ENCODE measurements at places on chromosomes 4 and X.

DNA sequence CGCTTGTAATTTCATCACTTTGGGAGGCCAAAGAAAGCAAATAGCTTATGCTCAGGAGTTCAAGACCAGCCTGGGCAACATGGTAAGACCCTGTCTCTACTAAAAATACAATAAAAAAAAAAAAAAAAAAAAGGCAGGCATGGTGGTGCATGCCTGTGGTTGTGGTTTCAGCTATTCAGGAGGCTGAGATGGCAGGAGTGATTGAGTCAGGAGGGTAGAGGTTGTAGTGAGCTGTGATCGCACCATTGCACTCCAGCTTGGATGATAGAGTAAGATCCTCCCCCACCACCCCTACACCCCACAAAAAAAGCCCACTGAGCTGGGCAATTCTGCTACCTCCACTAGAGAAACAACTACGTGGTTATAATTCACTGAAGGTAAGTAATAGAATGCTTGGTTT is 118.8 kb upstream of the PCDH18 start:
- DNase-seq, result peak; percentile 76

- no peak for DNase-seq
Measured at GRCh38 chr4:103197765-103198110, 405 bp downstream of the CENPE start.

- no peak for DNase-seq
Measured at GRCh38 chrX:147217334-147217733, 402.8 kb upstream of the CXorf51A start.

GRCh38 chrX:112662559-112663427 is 16.9 kb downstream of the LHFPL1 start:
- no peak for DNase-seq

- no peak for DNase-seq
Measured at GRCh38 chrX:121733514-121733913, 686.1 kb downstream of the GLUD2 start.

DNA sequence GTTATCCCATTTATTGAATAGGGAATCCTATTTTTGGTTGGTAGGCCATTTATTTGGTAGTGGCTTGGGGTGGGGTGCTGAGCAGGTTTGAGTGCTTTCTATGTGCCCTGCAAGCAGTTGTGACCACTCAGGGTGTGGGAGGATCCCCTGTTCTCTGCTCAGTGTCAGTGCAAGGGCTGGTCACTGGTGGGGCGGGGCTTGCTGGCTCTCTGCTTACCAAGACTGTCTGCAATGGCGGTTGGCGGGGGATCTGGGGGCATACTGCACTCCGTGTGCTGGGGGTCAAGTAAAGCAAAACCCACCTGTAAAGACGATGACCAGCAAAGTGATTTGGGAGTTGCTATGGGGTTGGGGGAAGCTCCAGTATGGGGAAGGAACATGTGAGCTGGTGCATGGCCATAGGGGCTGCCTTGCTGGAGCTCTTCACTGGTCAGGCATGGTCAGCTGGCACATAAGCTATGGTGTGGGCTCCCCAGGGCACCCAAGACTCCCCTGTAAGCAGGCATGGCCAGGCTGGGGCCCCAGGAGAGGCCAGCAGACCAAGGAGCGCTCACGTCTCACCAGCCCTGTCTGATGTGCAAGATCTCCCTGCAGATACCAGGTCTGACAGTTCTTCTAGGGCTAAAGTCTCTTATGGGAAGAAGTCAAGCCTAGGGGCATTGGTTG is 83.0 kb upstream of the GRXCR1 start:
- no peak for DNase-seq

DNA sequence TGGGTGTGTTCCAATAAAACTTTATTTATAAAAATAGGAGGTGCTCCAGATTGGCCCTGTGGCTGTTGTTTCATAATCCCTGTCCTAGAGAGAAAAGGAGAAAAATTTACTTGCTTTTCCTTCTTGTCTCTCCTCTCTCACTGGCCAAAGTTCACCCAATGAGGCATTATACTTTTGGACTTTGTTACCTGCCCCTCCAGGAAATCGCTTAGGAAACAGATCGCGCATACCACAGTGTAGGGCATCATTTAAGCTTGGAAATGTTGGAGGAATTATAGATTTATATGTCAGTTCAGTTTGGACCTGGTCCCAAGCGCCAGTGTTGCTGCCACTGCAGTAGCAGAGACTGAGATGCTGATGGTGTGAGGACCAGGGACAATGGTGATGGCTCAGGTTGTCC is 337.6 kb upstream of the NR3C2 start:
- DNase-seq, result no peak

All from HT1080 (cell line).